ENCODE measurements at places on chromosomes 2 and 18.
A peak's percentile ranks its signal among the peaks of the same experiment; 100 is the strongest.

GRCh38 chr18:5895876-5896740, 786 bp upstream of the TMEM200C start:
- peak; percentile 81 for DNase-seq

DNA sequence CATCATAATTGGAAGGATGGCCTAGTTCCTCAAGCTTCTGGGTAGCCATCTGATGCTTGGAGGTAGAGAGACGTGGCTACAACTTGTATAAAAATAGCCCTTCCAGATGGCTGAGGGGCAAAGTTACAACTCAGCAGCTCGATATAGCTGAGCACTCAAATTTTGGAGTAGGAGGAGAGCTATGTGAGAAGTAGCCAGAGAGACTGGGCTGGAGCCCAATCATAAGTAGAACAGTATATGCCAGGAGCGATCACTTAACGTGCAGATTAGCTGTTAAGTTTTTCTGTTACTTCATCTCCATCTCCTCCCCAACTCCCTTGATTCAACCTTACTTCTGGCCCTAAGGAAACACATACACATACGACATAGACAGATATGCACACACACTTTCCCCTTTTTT, 28.8 kb downstream of the CNRIP1 start:
- DNase-seq: no peak

- no peak for DNase-seq
Measured at GRCh38 chr2:237639052-237639835, 11.9 kb downstream of the LRRFIP1 start.

DNA sequence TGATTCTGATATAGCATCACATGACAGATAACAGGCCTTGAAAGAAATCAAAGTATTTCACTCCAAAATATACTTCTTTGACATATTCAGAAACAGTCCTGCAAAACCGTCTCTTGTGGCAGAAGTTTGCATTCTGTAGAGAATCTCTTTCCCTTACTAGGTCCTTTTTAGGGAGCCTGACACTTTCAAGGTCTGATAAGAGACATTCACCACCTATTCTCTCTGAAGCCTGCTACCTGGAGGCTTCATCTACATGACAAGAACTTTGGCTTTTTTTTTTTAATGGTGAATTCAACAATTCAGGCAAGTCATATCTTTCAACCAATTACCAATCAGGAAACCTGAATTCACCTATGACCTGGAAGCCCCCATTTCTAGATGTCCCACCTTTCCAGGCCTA, 83.8 kb downstream of the CCDC178 start:
- DNase-seq: peak; percentile 6

- DNase-seq: peak; percentile 63
Measured at GRCh38 chr2:120237491-120237902, 14.3 kb upstream of the TMEM185B start.

- DNase-seq: no peak
Measured at GRCh38 chr18:25164211-25164847, 187.6 kb downstream of the ZNF521 start.

- peak; percentile 89 for DNase-seq
Measured at GRCh38 chr18:74116633-74117554, 30.7 kb downstream of the FBXO15 start.

GRCh38 chr2:169598982-169599381, 14.8 kb downstream of the PPIG start:
- no peak for DNase-seq

DNA sequence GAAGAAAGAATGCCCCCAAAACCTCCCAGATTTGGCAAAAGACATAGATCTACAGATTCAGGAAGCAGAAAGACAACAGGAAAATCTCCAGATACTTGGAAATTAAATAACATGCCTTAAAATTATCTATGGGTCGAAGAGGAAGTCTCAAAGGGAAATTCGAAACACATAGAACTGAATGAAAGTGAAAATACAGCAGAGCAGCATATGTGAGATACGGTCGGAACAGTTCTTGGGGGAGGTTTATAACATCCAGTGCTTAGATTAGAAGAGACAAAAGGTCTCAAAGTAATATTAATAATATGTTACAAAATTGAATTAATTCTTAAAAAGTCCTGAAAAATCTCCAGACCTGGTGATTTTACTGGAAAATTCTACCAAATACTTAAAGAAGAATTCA, 14.3 kb downstream of the KCNG2 start:
- DNase-seq: no peak

Data from mesendoderm (in vitro differentiated cells).